ENCODE measurements at places on chromosomes 5 and 9. TPM values are rescaled to one million over a fixed set of nuclear protein-coding genes. Genes with fewer than 3 reads are reported as not detected.

Gene IQGAP2
- total RNA-seq: not detected

Gene MARVELD2
- total RNA-seq: 26.1 TPM

Gene CCDC152
- total RNA-seq: 0.63 TPM

Gene RAB3C
- not detected for total RNA-seq

Gene ADAMTSL2
- total RNA-seq: not detected

Gene CLIC3
- 203 TPM for total RNA-seq

Gene HTR1A
- total RNA-seq: not detected

Gene DEPDC1B
- 20.7 TPM for total RNA-seq

Gene PCDHB11
- 0.09 TPM for total RNA-seq

Gene FOXD4
- total RNA-seq: 0.21 TPM

Gene GDNF
- not detected for total RNA-seq

Gene UNC13B
- total RNA-seq: 14.9 TPM

Gene ZNF454
- 1.1 TPM for total RNA-seq

All from airway epithelial cell (primary cell).